ENCODE measurements at places on chromosomes 3 and 15.
A peak's percentile ranks its signal among the peaks of the same experiment; 100 is the strongest.

DNA sequence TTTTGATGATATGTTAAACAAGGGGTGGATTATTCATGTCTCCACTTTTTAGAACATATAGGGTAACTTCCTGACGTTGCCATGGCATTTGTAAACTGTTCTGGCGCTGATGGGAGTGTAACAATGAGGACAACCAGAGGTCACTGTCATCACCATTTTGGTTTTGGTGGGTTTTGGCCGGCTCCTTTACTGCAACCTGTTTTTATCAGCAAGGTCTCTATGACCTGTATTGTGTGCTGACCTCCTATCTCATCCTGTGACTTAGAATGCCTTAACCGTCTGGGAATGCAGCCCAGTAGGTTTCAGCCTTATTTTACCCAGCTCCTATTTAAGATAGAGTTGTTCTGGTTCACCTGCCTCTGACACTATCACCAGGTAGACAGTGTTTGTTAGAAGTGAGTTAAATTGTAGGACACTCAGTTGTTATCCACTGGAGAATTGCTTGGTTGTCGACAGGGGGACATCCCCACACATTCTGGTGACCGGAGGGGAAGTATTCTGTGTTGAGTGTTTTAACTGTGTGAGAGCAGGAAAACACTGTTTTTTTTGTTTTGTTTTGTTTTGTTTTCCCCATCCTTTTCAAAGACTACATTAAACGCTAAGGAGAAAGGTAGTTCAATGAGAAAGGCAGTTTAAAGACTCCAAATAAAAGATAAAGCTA, 36.9 kb upstream of the SKIL start:
- DNase-seq = no peak

DNA sequence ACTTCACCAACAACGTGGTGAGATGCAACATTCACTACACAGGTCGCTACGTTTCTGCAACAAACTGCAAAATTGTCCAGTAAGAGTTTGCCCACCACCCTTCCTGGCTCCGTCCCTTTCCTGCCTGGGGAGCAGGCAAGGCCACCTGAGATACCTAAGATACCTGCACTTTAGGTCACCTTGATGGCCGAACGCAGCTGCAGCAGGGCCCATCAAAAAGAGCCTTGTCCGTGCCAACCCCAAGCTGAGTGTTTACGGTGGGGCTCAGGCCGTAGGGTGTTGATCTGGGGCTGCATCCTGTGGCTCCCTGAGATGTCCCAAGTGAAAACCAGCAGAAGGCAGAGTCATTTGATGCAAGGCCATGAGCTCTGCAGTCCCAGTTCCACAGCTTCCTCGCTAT, 23.2 kb downstream of the LOXL1 start:
- DNase-seq = no peak

- DNase-seq = no peak
Observed at GRCh38 chr3:152243301-152243711, 25.4 kb upstream of the MBNL1 start.

DNA sequence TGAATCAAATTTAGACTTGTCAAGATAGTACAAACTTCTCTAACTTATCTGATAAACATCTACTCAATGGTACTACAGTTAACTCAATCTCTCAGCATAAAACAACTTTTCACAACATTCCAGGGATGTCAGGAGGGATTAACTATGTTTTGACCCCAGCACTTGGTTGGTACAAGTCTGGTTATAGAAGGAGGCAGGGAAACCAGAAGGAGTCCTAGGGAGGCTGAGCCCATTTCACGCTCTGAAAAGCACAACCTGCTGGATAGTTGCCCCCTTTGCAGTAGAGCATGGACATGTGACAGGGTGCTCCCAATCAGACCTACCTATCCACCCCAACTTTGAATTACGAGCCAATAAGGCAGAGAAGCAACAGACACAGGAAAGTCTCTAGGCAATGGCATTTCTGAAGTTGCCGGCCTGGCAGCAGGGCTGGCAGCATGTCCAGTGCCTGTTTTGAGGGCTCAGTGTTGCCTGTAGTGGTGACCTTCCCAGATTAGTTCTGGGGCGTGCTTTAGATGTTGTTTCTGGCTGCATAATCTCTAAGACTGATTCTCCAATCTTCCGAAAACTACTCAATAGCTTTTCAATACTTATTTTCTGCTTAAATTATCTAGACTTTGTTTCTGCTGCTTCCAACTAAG, 8.2 kb downstream of the ANKUB1 start:
- peak; percentile 27 for DNase-seq

DNA sequence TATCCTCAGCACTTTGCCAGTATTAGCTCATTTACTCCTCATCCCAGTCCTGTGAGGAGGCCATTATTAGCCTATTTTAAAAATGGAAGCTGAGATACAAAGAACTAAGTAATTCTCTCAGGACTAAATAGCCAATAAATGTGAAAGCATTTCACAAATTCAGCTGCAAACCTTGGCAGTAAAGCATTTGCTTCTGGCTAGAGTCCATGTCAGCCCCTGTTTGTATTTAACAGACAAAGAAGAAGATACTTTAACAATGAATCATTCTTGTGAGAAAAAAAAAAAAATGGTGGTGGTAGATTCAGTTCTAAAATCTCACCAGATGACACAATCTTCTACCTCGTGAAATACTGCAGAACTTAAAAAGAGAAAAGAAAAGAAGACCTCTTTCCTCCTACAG, 85.0 kb upstream of the CNTN6 start:
- peak; percentile 62 for DNase-seq

- DNase-seq = no peak
Observed at GRCh38 chr3:128239304-128239703, 86.0 kb downstream of the EEFSEC start.

DNA sequence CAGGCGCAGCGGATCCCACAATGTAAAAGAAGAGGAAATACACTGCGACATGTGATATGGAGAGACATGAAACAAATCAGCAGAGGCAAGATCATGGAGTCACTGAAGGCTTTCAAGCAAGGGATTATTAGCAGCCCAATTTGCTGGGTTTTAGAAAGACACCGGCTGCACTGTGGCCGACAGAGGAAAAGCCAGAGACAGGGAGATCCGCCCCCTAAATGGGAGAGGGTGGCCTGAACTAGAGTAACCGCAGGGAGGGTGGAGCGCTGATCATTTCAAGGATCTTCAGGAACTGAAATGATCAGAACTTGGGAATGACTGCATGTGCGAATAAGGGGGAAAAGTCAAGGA, 612 bp upstream of the C15orf40 start:
- DNase-seq = no peak

- no peak for DNase-seq
Observed at GRCh38 chr3:134824791-134825190, 29.7 kb downstream of the EPHB1 start.

- DNase-seq = no peak
Observed at GRCh38 chr3:125512135-125512920, 7.7 kb downstream of the SNX4 start.

DNA sequence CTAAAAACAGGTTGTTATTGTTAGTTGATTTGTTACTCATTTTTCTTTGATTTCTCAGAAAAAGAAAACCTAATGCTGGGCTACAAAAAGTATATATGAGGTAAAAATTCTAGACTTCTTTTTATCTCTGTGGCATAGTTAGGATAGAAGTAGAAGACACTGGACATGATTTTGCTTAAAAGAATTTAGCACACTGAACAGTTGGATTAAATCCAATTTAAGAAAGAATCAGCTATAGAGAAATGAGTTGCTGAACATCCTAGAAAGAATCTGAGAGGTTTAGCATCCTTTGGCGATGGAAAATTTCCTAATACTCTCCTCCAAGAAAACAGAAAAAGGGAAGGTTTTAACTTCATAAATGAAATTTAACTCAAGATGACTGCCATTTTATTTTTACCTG, 259.7 kb downstream of the TBL1XR1 start:
- DNase-seq = no peak

- DNase-seq = no peak
Observed at GRCh38 chr15:69542028-69542427, 89.4 kb downstream of the RPLP1 start.

DNA sequence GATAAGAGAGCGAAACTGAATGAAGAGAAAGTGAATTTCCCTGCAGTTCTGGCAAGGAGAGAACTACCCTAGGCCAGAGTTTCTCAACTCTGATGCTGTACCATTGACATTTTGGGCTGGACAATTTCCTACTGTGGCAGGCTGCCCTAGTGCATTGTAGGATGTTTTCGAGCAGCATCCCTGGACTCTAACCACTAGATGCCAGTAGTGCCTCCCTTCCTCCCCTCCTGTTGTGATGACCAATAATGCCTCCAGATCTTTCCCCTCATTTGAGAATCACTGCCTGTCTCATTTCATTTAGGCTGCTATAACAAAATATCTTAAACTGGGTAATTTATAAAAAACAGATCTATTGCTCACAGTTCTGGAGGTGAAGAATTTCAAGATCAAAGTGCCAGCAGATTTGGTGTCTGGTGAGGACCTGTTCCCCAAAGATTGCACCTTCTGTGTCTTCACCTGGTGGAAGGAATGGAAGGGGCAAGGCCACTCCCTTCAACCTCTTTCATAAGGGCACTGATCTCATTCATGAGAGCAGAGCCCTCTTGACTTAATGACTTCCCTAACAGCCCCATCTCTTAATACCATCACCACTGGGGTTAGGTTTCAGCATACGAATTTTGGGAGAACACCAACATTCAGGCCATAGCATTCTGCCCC, 188.9 kb upstream of the MEIS2 start:
- peak; percentile 4 for DNase-seq

DNA sequence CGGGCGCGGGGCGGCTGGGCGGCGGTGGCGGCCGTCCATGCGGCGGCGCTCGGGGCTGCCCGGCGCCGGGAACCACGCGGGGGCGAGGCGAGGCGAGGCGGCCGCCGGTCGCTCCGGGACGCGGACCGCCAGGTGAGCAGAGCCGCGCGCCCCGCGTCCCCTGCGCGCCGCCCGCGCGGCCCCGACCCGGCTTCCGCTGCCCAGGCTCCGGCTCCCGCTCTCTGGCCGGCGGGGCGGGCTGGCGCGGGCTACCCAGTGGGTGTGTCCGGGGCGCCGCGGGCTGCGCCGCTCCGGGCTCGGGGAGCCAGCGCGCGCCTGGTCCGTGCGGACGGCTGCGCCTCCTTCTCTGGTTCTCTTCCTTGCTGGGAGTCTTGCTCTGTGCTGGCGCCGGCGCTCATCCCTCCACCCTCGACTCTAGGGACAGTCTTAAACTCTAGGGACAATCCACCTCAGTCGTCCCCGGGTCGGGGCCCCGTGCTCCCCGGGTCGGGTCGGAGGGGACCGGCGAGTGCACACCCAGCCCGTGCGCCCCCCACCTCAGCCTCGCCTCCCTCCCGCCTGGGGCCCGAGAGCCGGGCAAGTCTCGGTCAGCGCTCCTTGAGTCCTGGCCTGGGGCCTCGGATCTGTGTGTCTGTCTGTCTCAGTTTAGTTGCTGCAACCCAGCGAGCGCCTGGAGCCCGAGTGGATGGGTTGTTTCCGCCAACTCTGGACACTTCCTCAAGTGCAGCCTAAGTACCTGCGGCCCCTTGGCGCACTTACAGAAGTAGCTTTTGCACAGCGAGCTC, 488 bp downstream of the THSD4 start:
- peak; percentile 53 for DNase-seq

DNA sequence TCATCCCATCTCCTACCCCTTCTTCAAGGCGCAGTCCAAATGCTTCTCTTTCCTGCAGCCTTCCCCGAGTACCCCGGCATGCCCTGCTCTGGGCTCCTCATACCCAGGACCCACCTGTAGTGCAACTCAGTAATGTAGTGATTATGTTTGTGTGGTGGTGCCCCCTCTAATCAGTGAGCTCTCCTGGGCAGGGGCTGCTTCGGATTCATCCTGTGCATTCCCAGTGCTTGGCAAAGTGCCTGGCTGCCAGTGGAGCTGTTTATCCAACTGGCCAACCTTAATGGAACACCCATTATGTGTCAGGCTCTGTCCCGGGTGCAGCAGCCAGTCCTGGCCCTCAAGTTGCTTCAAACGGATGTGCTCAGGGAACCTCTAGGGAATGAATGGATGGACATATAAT, 174.4 kb upstream of the LINGO1 start:
- no peak for DNase-seq

GRCh38 chr3:5194341-5194740, 6.8 kb downstream of the EDEM1 start:
- no peak for DNase-seq

GRCh38 chr3:45387636-45388348, 584 bp upstream of the LARS2 start:
- no peak for DNase-seq

GRCh38 chr3:49611719-49612118, 57.4 kb downstream of the BSN start:
- DNase-seq = no peak

DNA sequence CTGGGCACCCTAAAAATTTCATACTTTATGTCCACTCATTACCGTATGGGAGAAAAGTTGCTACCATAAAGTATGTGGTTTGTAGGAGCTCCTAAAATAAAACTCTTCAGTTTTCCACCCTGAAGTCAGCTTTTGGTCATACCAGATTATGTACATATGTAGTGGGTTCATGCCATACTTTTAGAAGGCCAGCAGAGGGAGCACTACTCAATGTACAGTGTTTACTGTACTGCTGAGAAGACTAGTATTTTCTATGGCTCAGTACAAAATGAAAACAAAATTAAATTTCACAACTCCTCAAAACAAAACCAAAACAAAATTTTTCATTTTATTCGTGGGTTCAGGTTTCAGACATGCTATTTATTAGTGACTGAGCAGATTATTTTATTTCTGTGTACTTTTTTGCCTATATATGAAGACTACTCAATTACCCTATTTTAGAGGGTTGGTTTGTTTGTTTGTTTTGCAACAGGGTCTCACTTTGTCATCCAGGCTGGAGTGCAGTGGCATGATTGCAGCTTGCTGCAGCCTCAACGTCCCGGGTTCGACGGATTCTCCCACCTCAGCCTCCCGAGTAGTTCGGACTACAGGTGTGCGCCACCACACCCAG, 24.3 kb downstream of the NXPE3 start:
- peak; percentile 75 for DNase-seq

DNA sequence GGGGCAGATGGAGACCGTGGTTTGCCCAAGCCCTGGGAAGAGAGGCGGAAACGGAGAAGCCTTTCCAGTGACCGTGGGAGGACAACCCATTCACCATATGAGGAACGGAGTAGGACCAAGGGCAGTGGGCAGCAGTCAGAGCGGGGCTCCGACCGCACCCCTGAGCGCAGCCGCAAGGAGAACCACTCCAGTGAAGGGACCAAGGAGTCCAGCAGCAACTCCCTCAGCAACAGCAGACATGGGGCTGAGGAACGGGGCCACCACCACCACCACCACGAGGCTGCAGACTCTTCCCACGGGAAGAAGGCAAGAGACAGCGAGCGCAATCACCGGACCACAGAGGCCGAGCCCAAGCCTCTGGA, 2.0 kb downstream of the RBM15B start:
- DNase-seq = no peak

DNA sequence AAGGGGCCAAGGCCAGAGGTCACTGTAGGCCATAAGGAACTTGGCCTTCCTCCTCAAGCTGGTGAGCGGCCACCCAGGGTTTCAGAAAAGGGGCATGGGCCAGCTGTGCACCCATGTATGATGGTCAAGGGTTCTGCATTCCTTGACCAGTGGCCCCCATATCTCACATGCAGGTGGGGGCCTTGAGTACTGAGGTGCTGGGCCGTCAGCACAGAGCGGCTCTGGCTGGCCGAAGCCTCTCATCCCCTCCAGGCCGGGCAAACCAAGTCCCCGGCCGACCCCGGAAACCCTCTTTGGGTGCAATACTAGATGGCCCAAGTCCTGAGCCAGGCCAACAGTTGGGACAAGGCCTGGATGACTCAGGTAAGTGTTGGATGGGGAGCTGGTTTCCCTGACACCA, 9.5 kb downstream of the ALG3 start:
- no peak for DNase-seq

- DNase-seq = no peak
Observed at GRCh38 chr3:158269942-158270341, 160.1 kb downstream of the RSRC1 start.
